Stimulated activated CD8-positive, alpha-beta memory T cell treated with anti-CD3 and anti-CD28 coated beads, Interleukin-7, amount 100 ng/mL, for 1 hour (primary cell): ENCODE measurements at places on chromosomes 12 and 14.
A peak's percentile ranks its signal among the peaks of the same experiment; 100 is the strongest.

GRCh38 chr14:23326491-23327332 lies 5.5 kb downstream of the PABPN1 start:
- no peak for DNase-seq

GRCh38 chr14:72523424-72524294 lies 370.2 kb downstream of the DPF3 start:
- DNase-seq = no peak

GRCh38 chr12:57124261-57124877 lies 3.9 kb upstream of the LRP1 start:
- peak; percentile 58 for DNase-seq

DNA sequence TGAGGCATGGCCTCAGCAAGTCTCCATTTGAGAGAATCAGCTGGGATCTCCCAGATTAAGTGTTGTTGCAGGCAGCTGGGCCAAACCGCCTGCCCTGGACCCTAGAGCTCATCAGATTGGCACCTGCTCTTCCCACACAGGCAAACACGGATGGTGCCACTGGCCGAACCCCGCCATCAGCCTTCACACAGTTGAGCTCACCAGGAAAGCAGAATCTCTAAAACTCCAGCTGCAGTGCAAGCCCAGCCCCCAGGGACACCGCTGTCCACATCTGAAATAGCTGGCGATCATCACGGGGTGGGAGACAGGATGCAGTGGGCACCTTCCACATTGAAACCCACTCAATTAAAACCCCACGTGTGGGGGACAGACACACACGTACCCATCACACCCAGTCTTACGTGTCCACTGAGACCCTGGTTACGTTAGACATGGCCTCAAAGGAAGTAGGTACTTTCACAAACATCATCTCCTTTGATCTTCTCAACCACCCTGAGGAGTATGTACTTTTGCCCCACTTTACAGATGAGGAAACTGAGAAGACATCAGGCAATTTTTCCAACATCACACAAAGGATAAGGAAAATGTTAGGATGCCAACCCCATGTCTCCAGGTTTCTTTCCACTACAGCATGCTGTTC lies 88.8 kb downstream of the SINHCAF start:
- DNase-seq = no peak

DNA sequence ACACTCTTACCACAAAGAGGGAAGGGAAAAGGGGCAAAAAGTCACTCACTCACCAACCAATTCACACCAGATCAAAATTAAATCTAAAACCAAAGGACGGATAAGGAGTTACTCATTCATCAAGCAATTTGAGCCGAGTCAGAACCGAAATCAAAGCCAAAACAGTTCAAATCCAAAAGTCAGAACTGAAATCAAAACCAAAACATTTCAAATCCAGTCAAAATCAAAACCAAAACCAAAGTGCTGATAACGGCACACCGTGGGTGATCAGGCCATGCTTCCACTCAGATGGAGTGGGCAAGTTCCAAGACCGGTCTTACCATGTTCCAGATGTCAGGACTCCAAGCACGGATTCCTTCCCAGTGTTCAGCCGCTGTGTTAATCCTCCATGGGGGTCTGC lies 139.5 kb downstream of the SLC38A6 start:
- DNase-seq = no peak
